Testis (tissue), 5 donors: ENCODE measurements at places on chromosomes 16 and 17. TPM values are rescaled to one million over a fixed set of nuclear protein-coding genes. Genes with fewer than 3 reads are reported as not detected.

IL17C gene
- 0.99 TPM for total RNA-seq

CCL15 gene
- total RNA-seq, result not detected

KRTAP17-1 gene
- total RNA-seq, result not detected

CD300LB gene
- 0.99 TPM for total RNA-seq

TNS4 gene
- 0.16 TPM for total RNA-seq

SMIM5 gene
- total RNA-seq, result 2.0 TPM

ORMDL3 gene
- 79.0 TPM for total RNA-seq

C1QL1 gene
- total RNA-seq, result 0.74 TPM

IGF2BP1 gene
- 19.9 TPM for total RNA-seq

YPEL2 gene
- total RNA-seq, result 39.8 TPM

BRCA1 gene
- total RNA-seq, result 47.7 TPM

ETV4 gene
- 1.4 TPM for total RNA-seq

KRT34 gene
- total RNA-seq, result 0.55 TPM

TBC1D3 gene
- total RNA-seq, result not detected

SLC38A8 gene
- total RNA-seq, result 0.43 TPM

TEX14 gene
- 37.2 TPM for total RNA-seq

ATP1B2 gene
- 11.6 TPM for total RNA-seq

SLC12A3 gene
- total RNA-seq, result 0.16 TPM

MAP2K4 gene
- total RNA-seq, result 46.3 TPM

SLC38A10 gene
- total RNA-seq, result 150 TPM

NIP7 gene
- 16.2 TPM for total RNA-seq

ELMO3 gene
- total RNA-seq, result 10.5 TPM

ABCC12 gene
- total RNA-seq, result 18.3 TPM

SLC6A2 gene
- 5.7 TPM for total RNA-seq

ZBTB4 gene
- 43.4 TPM for total RNA-seq

NPTX1 gene
- 3.8 TPM for total RNA-seq

ST6GALNAC2 gene
- total RNA-seq, result 29.7 TPM

COPZ2 gene
- total RNA-seq, result 13.2 TPM

RND2 gene
- 33.1 TPM for total RNA-seq

SBK1 gene
- 4.6 TPM for total RNA-seq

ITGAX gene
- total RNA-seq, result 2.8 TPM

GGA2 gene
- total RNA-seq, result 60.6 TPM

GAS2L2 gene
- 0.31 TPM for total RNA-seq

PTX4 gene
- 1.7 TPM for total RNA-seq

KRT15 gene
- total RNA-seq, result 5.8 TPM

SPN gene
- total RNA-seq, result 0.74 TPM

TEKT5 gene
- 20.7 TPM for total RNA-seq

AMFR gene
- 287 TPM for total RNA-seq

MFSD6L gene
- total RNA-seq, result 14.2 TPM

ACAP1 gene
- total RNA-seq, result 12.6 TPM

TNP2 gene
- total RNA-seq, result 29.8 TPM

WFIKKN1 gene
- 3.5 TPM for total RNA-seq

SDR42E1 gene
- total RNA-seq, result 6.9 TPM

GNG13 gene
- total RNA-seq, result not detected

KRT20 gene
- not detected for total RNA-seq
